ENCODE measurements at places on chromosomes 6 and 20.
A peak's percentile ranks its signal among the peaks of the same experiment; 100 is the strongest.

- no peak for DNase-seq
These were observed 40.3 kb upstream of the BLCAP start for GRCh38 chr20:37567671-37568588.

DNA sequence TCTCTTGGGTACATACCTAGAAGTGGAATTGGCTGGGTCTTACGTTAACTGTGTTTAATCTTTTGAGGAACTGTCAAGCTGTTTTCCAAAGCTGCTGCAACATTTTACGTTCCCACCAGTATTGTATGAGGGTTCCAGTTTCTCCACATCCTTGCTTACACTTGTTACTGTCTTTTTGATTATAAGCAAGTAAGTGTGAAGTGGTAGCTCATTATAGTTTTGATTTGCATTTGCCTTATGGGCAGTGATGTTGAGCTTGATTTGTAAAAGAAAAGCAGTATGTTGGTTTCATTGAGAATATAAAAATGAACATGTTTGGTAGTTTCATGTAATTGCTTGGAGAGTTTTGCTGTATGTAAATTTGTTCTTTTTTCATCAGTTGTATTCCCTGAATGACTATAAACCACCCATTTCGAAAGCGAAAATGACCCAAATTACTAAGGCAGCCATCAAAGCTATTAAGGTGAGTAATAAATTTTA, 40.4 kb downstream of the SCAF8 start:
- no peak for DNase-seq

DNA sequence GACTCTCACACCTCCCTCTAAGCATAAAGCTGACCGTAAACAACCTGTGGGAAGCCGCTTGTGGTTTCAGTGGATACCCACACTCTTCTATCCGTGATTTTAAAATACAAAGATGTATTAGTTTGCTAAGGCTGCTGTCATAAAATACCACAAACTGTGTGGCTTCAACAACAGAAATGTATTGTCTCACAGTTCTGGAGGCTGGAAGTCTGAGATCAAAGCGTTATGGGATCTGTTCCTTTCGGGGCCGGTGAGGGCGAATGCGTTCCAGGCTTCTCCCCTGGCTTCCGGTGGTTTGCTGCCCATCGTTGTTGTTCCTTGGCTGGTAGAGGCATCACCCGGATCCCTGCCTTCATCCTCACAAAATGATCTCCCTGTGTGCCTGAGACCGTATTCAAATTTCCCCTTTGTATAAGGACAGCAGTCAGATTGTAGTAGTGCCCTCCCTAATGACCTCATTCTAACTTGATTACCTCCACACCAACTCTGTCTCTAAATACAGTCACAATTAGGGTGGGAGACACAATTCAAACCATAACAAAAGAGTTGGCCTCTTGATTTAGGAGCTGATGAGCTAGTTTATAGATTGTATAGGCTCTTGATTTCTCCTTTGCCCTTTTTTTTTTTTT, 210.6 kb upstream of the SOX4 start:
- DNase-seq = no peak

DNA sequence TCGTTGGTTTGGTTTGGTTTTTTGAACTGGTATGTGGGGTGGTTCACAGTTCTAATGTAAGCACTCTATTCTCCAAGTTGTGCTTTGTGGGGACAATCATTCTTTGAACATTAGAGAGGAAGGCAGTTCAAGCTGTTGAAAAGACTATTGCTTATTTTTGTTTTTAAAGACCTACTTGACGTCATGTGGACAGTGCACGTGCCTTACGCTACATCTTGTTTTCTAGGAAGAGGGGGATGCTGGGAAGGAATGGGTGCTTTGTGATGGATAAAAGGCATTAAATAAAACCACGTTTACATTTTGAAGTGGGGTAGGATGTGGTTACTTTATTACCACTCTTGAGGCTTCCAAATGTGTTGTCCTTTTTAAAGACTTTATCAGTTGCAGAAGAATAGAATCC, 168.0 kb downstream of the ZMYND8 start:
- DNase-seq = no peak

GRCh38 chr6:136920216-136920615, 1.9 kb upstream of the SLC35D3 start:
- DNase-seq = no peak

DNA sequence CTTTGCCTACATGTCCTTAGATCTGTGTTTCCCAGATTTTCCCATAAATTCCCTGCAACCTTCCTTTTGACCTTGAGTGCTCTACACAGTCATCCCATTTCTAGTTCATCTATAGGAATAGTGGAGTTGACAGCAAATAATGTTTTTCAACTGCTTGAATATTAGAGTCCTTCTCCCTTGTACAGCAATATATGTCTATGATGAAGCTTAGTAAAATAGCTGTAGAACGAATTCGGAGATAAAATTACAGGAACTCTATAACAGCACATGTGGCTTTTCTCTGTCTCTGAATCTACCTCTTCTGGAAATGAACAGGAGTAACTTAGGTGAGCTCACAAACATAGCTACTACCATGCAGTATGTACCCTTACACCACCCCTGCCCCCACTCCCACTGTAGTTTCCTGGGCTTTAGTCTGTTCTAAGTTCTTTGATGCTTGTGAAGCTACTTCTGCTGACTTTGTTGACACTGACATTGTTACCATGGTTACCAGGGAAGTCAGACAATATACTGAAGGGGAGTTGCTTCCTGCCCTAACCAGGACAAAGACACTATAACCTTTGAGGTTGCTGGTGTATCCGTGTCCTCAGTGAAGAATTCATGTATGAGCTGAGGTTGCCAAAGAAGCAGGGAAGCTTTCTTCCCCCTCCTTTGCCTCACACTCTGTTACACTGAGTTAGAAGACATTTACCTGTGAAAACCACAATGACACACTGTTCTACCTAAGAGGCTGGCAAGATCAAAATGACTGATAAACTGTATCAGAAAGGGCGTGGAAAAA, 35.8 kb upstream of the SHLD1 start:
- DNase-seq = peak; percentile 35

DNA sequence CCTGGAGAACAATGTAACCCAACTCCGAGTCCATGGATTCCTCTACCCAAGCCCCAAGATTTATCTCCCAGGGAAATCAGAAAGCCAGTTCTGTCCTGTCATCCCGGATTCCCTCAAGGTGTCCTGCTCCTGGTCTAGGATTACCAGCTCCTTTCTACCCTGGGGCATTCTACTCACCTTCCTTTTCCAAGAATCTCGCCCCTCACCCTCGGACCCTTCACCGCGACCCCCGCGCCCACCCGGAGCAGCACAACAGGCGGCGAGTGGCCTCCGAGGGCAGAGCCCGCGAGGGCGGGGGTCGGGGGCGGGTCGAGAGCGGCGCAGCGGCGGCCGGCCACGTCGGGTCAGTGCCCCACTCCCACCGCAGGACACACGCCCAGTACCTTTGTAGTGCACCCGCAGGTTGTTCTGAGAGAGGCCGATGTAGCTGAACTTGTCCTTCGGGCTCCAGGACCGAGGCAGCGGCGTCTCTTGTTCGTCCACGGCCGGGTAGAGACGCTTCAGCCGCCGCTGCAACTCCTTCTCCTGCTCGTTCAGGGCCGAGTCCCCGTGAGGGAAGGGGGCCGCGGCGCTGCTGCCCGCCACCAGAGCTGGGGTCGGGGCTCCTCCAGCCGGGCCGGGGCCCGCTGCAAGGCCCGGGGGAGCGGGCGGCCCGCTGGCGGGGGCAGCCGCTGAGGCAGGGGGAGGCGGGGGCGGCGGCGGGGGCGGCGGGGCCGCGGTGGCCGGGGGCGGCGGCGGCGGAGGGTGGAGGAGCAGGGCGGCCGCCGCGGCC, 897 bp downstream of the RANBP9 start:
- no peak for DNase-seq

DNA sequence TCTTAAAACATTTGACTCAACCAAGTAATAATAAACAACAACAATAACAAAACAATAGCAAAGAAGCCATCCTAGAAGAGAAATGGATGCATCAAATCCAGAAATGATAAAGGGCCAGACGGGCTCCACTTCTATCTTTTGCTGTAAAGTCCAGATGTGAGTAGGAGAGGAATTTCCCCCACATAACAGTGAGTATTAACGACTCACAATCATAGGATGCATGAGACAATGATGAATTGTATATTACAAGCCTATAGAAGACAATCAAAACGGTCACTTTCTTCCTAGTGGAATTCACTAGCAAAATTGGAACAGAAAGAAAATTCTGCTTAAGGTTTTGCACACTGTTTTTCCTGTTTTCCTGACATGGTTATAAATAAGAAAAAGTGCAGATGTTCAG, 97.0 kb upstream of the PREP start:
- DNase-seq = no peak

DNA sequence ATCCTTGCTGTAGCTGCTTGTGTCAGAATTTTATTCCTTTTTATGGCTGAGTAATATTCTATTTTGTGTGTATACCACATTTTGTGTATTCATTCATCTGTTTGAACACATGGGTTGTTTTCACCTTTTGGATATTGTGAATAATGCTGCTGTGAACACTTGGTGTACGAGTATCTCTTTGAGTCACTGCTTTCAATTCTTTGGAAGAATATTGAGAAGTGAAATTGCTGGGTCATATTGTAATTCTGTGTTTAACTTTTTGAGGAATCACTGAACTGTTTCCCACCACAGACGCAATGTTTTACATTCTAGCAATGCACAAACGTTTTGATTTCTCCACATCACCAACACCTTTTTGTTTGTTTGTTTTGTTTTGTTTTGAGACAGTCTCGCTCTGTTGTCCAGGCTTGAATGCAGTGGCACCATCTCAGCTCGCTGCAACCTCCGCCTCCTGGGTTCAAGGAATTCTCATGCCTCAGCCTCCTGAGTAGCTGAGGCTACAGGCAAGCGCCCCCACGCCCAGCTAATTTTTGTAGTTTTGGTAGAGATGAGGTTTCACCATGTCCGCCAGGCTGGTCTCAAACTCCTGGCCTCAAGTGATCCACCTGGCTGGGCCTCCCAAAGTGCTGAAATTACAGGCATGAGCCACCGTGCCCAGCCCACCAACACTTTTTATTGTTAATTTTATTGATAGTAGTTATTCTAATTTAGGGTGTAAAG, 21.7 kb downstream of the CPXM1 start:
- DNase-seq = no peak

GRCh38 chr6:138204792-138205384, 13.4 kb downstream of the PBOV1 start:
- no peak for DNase-seq

DNA sequence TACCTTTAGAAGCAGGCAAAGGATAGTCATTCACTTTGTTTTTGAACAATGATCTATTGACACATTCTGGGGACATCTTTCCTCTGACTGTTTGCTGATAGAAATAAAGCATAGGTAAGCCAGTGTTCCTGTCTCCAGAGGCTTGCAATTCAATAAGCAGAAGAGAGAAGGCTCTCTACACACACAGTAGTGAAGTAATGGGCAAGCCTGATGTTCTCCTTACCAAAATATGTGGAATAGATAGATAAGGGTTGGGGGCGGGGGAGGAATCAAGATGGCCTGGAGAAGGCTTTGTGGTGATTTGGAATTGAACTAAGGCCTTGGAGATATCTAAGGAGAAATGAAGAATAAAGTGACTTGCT, 27.3 kb downstream of the PAQR8 start:
- DNase-seq = no peak

GRCh38 chr6:114138577-114139248, 167.8 kb upstream of the HDAC2 start:
- no peak for DNase-seq

- DNase-seq = no peak
These were observed 42.3 kb downstream of the HBS1L start for GRCh38 chr6:135012349-135012748.

- DNase-seq = no peak
These were observed 2.0 kb downstream of the SRXN1 start for GRCh38 chr20:650954-651353.

DNA sequence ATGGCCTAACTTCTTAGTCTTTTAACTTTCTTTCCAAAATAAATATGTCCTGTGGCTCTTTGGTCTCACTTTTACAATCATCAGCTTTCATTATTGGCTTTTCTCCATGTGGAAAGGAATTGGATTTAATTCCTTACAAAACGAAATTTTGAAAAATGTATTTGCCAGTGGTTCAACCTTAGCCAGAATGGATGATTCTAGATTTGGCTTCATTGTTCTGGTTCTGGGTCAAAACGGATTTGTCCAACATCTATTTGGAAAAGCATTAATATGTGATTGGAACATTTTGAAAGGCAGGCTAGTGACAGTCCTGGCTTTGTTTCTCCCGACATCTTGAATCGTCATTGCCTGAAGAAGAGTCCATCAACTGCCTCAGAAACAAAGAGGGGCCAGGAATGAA, 59.2 kb downstream of the TENT5A start:
- no peak for DNase-seq

DNA sequence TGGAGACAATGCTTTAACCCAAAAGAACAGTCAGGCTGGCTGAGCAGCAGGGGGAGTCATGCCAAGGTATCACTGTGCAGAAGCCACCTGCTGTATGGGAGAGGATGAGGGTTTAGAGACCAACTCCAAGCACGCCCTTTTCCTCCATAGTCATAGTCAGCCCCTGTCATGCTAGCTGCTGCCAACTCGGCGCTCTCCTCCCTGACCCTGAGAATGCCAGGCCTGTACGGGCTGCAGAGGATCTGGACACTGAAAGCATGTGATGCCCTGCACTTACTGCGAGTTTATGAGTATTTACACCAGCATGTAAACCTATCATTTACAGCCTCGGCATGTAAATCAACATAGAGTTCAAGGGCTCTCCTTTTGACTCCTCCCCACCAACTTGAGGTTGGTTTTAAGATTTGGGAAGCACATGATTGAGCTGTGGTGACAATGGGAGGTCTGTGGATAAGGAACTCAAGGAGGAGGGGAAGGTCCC, 11.7 kb upstream of the SCUBE3 start:
- DNase-seq = no peak

GRCh38 chr6:108822401-108822800, 25.8 kb upstream of the ARMC2 start:
- DNase-seq = no peak

DNA sequence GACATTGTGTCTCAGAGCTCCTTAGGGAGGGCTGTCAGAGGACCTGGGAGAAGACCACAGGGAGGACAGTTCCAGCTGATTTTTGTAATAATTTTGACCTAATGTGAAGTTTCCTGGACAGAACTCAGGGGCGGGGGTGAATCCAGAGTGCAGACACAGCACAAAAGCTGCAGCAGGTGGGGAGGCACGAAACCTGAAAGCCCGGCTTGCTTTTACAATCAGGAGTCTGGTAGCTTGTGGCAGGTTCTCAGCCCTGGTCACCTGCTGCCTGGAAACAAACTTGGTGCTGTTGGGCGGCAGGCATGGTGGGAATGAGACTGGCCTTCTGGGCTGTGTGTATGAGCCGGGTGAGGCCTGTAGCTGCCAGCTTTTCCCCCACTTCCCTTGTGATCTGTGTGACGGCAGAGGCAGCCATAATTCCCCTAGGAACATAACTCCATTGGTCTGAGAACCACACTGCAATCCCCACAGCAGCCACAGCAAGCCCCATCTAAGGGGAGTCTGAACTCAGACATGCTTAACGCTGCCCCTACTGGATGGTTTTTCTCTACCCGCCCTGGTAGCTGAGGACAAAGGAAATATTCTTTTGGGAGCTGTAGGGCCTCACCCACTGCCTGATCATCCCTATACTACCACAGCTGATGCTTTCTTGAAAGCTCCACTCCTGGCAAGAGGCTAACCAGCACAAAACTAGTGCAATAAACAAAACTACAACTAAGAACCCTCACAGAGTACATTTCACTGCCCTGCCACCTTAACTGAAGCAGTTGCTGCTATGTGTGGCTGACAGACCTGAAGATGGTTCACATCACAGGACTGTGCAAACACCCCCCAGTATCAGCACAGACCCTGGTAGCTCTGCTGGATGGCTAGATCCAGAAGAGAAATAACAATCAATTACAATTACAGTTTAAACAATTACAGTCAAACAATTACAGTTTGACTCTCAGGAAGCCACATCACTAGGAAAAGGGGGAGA, 1055.1 kb upstream of the GJE1 start:
- DNase-seq = no peak

- DNase-seq = no peak
These were observed 349.3 kb upstream of the MMS22L start for GRCh38 chr6:97632341-97632740.

Measured in activated CD8-positive, alpha-beta memory T cell treated with anti-CD3 and anti-CD28 coated beads for 1 hour (primary cell).